CD8-positive, alpha-beta memory T cell (primary cell): ENCODE measurements at places on chromosomes 7 and 10.

GRCh38 chr7:70285187-70285586 lies 686.9 kb downstream of the AUTS2 start:
- no peak for DNase-seq

- DNase-seq, result no peak
Observed at GRCh38 chr7:90119178-90119971, 34.9 kb upstream of the STEAP1 start.

DNA sequence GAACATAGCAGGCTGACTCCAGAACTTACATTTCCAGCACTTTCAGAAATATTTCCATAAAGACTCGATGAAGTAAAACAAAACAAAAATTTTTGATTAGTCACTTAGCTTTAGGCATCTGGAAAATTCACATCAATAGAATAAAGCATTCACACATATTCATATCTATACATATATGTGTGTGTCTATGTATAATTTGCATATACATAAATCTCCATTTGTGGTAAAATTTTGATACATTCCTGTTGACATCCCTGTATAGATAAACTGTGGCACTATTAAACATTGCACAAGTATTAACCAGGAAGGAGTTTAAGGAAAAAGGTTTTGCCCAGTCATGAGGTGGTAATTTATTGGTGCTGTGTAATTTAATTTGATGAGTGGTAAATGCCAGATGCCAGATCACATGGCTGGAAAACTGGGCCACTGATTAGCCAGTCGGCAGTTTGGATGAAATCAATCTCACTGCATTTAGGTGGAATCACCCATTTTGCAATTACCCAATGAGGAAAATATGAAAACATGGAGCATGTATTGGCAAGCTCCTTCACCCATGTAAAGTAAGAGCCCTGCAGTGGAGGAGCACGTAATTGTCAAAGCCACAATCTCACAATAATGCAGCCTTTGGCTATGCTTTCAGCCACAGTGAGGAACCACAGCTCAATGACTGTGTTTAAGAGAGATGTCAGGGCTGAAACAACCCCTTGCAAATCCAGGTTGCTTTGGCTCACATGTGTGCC lies 294.6 kb downstream of the RNLS start:
- DNase-seq, result no peak

DNA sequence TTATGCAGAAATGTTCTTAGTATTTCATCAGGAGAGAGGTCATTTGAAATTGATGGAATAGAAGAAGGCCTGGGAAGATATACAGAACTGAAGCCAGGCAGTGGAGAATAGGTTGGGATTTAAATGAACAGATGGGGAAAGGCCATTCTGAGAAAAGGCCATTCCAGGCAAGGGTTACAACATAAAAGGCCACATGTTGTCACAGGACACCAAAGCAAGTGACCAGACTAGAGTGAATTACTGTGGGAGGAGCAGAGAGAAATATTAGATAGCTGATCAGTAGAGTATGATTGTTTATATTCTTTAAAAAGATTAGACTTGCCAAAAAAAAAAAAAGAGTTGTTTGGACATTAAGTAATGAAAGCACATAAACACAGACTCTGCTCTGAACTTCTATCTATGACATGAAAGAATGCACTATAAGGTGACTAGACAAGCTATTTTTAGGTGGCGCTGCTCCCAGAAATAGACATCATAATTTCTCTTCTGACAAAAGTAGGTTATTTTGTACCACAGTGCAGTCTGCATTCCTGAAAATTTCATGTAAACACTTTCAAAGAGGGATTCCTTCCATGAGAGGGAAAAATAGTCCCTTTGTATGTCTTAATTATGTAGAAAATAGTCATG lies 55.2 kb upstream of the DKK1 start:
- no peak for DNase-seq

GRCh38 chr10:71798308-71798624 lies 24.9 kb upstream of the VSIR start:
- DNase-seq, result no peak

GRCh38 chr7:23276947-23277346 lies 22.2 kb upstream of the MALSU1 start:
- DNase-seq, result no peak

DNA sequence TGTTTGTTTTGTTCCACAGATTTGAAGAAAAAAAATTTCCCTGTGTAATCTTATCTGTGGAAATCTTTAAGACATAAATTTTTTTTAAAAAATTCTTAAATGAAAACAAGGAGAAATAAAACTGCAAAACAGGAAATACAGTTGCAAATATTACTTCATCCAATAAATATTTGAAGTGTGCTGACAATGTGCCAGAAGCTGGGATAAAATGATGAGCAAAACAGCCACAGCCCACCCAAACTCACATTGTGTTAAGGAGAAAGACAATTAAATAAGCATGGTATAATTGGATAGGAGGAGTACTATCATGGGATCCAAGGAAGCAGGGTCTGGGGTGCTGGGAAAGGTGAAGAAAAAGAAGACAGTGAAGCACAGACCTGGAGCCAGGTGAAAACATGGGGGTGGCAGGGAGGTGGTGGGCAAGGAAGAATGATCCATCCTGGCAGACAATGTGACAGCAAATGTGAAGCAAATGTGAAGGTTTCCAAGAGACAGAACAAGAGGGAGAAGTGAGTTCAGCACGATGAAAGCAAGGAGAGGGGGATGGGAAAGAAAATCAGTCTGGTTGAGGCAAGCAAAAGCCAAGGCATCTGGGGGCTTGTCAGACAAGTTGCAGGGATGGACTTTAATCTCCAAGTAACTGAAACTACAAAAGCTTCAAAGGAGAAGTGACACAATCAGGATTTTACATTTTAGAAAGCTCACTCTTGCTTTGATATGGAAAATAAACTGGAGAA lies 135.9 kb downstream of the HIBADH start:
- DNase-seq, result no peak

GRCh38 chr10:77355844-77356243 lies 281.8 kb downstream of the KCNMA1 start:
- DNase-seq, result no peak

DNA sequence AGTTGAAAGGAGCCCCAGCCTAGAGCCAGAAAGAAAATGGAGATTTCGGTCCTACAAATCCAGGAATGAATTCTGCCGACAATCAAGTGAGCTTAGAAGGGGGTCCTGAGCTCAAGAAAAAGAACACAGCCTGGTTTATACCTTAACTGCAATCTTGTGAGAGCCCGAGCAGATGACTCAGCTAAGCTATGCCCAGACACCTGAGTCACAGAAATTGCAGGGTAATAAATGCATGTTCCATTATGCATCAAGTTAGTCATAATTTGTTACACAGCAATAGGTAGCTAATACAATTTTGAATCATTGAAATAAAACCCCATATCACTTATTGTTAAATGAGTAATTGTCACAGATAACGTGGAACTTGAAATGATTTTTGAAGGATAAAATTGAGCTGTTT lies 111.8 kb upstream of the FOXP2 start:
- no peak for DNase-seq

- DNase-seq, result no peak
Observed at GRCh38 chr7:96310110-96310509, 11.8 kb downstream of the SLC25A13 start.

GRCh38 chr7:149573519-149573918 lies 75.9 kb upstream of the ZNF746 start:
- no peak for DNase-seq

- DNase-seq, result no peak
Observed at GRCh38 chr7:40482845-40483244, 348.0 kb downstream of the SUGCT start.

DNA sequence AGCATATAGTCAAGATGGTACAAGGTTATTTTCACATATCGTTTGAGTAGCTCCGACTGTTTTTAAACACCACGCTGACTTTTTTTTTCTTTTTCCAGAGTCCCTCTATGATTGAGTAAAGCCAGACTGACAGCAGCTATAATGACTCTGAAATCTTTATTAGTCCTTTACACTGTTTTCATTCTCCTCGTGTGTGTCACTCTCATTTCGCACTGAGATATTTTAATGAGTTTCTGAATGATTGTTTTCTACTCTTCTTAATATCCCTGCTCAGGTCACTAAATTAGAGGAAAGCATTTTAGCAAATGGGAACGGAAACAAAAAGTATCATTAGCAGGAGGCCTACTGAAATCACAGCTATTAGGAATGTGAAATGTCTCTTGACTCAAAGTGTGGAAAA lies 162.3 kb upstream of the MTPN start:
- no peak for DNase-seq

GRCh38 chr7:91182819-91183764 lies 81.1 kb upstream of the FZD1 start:
- no peak for DNase-seq

- DNase-seq, result no peak
Observed at GRCh38 chr7:73737491-73738219, 947 bp downstream of the ABHD11 start.

DNA sequence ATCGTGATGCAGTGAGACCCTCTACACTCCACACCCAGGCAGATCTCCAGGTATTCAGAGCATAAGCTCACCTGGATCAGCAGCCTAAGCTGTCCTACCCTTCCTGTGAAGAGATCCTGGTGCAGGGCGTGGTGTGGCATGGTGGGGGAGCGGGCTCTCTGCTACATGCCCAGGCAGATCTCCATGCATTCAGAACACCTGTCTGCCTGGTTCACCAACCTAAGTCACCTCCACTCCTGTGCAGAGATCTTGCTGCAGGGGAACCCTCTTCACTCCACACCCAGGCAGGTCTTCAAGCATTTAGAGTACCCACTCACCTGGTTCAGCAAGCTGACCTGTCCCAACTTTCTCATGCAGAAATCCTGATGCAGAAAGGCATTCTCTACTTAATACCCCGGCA lies 394.4 kb upstream of the SEMA3A start:
- DNase-seq, result no peak

DNA sequence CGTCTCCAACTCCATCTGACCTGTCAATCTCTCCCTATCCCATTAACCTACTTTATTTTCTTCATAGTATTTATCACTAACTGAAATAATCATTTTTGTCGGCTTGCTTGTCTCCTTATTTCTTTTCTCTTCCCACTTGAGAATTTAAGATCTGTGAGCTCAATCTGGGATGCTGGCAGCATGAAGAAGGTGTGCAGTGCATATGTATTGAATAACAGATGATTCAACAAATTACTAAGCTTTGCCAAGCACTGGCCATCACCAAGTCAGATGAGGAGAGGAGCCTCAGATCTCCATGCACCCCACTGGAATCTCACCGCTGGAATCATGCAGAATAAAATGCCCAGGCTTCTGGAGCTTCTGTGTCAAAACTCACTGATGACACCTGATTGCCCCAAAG lies 47.6 kb upstream of the PPP1R3C start:
- no peak for DNase-seq

- DNase-seq, result no peak
Observed at GRCh38 chr10:31134311-31134952, 102.8 kb upstream of the ZNF438 start.

GRCh38 chr10:1475098-1475591 lies 262.2 kb downstream of the ADARB2 start:
- DNase-seq, result no peak

DNA sequence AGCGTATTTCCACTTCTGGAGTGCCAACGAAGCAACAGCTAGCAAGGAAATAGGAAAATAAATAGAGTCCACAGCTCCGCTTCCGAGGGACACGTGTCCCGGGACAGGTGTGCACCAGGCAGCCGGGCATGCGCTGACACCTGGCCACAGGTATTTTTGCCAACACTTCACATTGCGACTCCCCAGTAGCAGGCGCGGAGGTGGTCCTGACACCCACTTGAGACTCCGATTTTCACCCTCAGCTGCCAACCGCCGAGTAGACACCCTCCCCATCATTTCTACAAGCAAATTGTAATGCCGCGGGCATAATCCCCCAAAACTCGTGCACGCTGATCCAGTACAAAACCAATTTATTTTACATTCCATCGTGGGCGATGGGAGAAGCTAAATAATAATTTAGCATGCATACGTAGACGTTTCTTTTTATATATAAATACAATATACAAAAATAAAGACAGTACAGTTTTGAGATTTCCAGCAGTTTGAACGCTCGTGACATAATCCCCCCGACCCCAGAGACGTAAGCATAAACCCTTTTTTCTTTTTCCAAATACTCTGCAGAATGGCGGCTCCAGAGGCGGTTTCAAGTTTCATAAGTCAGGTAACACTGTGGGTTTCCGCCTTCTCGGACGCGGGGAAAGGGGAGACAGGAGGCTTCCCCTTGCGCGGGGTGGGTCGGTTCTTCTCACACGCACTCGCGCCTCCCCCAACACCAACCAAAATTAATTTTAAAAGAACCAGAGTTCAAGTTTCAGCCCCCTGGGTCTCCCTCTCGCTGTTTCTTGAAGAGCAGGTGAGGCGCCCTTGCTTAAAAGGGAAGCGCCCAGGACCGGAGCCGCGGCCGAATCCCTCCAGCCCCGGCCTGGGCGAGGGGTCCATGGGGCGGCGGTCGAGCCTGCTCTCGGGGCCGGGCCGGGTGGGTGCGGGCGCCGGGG lies 5.7 kb downstream of the MNX1 start:
- DNase-seq, result no peak

DNA sequence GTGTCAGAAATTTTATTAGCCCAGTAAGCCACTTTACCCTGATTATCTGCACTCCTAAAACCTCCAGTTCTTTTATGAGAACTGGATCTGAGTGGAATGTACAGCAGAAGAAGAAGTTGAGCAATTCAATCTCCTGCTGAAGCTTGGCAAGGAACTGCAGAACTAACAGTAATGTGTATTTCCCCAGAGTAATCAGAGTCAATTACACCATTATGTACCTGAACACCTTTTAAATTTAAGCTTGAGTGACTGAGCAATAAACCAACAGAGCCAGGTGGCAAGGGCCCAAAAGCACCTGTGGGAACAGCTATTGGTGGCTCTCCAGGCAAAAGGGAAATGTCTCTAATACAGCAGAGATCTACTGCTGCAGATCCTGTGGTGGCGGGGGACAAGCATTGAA lies 40.1 kb upstream of the AKR1C2 start:
- no peak for DNase-seq

GRCh38 chr7:147818317-147818716 lies 772.2 kb upstream of the C7orf33 start:
- no peak for DNase-seq

DNA sequence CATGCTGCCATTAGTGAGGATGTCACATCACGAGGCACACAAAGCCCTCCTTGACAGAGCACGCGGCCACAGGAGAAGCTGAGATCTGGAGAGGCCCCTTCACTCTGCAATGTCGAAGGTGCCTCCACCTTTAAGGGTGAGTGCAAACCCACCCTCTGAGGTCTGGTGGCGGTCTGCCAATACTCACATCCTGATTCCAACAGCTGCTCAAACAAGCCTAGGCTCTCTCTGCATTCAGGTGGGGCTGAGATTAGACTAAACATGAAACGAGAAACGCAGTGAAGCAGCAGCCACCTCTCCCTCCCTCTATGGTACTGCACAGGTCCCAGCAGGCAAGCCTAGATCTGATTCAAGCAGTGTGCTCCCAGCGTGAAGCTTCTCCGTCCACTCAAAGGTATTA lies 151.8 kb downstream of the TCERG1L start:
- DNase-seq, result no peak

- DNase-seq, result no peak
Observed at GRCh38 chr10:118953598-118954393, 75.7 kb upstream of the NANOS1 start.

DNA sequence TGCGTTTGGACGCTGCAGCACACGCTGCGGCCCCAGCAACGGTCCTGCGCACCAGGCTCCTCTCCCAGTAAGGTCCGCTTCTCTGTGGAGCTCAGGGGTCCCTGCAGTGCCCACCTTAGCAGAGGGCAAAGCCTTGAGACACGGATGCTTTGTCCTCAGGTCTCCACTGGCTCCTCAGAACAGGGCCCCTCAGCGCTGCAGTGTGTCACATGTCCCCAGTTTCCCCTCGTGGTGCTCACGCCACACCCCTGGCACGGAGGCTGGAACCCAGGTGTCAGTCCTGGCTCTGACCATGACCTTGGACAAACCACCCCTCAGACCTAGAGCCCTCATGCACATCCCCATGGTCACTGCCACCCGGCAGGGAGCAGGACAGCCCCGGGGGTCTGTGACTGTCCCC lies 19.9 kb upstream of the GPER1 start:
- no peak for DNase-seq
